ENCODE measurements at places on chromosomes 11 and 22.

DNA sequence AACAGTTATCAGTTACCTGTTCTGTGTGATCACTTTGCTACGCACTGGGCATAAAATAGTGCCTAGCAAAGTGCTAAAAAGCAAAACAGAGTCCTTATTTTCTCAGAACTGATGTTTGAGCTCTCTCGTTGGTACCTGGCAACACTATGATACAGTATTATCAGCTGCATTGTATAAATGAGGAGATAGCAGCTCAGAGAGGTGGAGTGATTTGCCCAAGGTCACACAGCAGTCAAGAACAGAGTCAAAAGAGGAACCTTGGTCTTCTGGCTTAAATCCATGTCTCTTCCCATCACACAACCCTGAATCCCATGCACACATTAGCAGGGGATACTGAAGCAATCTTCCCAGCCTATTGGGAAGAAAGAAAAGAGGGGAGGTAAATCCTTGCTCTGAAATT is 580.5 kb downstream of the SOX6 start:
- no peak for DNase-seq

GRCh38 chr11:130815956-130816355 is 100.3 kb downstream of the SNX19 start:
- no peak for DNase-seq

DNA sequence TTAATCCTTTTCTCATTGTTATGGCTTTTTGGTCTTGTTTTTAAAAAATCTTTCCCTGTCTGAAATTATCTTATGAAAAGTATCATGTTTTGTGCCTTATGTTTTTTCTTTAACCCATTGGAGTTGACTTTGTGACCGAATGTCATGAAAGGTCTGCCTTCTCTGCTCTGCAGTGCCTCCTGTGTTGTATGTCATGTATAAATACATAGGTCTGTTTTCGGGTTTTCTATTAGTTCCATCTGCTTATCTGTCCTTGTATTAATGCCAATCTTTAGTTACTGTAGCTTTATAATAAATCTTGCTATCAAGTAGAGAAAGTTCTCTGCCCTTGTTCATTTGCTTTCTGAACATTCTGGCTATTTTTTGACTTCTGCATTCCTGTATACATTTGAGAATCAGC is 73.0 kb downstream of the ZBTB44 start:
- DNase-seq: no peak

DNA sequence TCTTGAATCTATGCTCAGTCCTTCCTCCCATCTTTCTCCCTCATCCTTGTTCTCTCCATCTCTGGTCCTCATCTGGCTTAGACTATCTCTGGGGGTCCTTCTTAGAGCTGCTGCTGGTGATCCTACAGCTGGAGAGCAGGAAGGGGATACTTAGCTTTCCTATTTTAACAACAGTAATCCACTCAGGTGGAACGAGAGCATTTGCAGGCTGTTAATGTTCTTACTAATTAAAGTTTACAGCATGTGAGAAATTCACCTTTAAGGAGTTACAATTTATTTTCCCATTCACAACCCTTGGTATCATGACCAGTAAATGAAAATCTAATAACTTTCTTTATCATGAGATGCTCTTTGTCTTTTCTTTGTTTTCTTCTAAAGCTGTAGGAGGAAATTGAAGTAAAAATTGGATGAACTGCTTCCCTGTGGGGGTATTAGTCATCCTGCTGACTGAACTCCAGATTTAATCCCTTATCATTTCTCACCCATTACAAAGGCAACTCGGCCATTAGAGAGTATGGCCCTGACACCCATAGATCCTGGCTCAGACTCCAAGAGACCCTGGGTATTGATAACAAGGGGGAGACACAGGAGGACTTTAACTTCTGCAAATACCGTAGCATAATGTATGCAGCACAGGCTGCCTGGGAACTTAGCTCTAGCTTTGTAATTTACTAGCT is 37.6 kb upstream of the MTNR1B start:
- DNase-seq: no peak

GRCh38 chr22:29079218-29079901 is 6.5 kb downstream of the KREMEN1 start:
- no peak for DNase-seq

DNA sequence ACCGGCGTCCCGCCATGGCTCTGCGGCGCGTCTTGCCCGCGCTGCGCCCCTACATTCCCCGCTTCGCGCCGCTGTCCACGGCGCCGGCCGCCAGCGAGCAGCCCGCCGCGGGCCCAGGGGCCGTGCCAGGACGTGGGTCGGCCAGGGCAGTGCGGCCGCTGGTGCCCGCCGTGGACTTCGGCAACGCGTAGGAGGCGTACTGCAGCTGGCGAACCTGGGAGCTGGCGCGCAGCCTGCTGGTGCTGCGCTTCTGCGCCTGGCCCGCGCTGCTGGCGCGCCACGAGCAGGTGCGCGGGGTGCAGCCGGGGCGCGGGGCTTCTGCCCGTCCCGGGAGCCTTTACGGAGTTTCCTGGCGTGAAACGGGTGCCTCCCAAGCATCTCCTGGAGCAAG is 20.1 kb downstream of the DGCR6L start:
- no peak for DNase-seq

GRCh38 chr11:122850076-122850631 is 11.9 kb downstream of the CRTAM start:
- no peak for DNase-seq
